ENCODE measurements at places on chromosomes 4 and X.

GRCh38 chr4:161252520-161253141, 911.2 kb downstream of the FSTL5 start:
- no peak for DNase-seq

DNA sequence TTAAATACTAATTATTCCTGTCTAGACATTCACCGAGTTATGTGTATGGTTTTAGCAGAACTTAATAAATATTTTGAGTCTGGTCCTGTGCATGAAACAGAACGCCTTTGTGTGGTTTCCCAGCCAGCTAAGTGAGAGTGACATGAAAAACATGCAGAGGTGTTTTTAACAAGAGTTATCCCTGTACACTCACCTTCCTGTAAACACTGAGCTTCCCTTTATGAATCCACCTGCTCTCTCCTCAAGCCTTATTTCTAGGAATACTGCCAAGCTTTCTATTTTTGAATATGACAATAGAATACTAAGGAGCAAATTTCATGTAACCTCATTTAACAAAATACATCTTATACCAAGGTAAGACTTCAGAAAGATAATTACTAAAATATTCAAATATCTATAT, 270.3 kb upstream of the CTSO start:
- DNase-seq = no peak

- no peak for DNase-seq
Measured at GRCh38 chrX:10821293-10821692, 200.9 kb upstream of the MID1 start.

GRCh38 chr4:87977521-87978278, 2.2 kb downstream of the SPP1 start:
- DNase-seq = no peak

Measured in hindlimb muscle (tissue), 1 donor.